Activated naive CD4-positive, alpha-beta T cell treated with anti-CD3 and anti-CD28 coated beads, Interleukin-2, amount 10 ng/mL, durations not matched to agents 7 days and 5 days (primary cell): ENCODE measurements at places on chromosomes 7 and 10.

GRCh38 chr10:69495666-69496065 lies 44.4 kb downstream of the TSPAN15 start:
- DNase-seq: no peak

GRCh38 chr10:54796881-54797280 lies 4.2 kb downstream of the PCDH15 start:
- no peak for DNase-seq

GRCh38 chr7:11524476-11525397 lies 307.3 kb downstream of the THSD7A start:
- DNase-seq: no peak

DNA sequence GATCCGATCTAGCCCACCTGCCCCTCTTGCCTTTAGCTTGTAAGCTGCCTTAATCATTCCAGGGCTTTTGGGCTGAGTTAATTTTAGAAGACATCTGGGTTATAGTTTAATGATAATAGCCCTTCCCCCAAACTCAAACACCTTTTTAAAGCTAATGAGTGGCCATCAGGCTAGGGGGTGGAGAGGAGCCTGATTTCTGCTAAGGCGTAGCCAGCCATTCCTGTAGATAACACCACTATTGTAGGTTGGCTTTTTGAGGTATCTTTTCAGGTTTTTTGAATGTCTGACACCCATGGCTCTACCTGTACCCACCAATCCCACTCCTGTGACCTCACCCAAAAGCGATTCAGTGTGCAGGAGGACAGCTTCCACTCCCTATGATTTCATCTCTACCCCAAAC lies 7.6 kb upstream of the SYPL1 start:
- no peak for DNase-seq

- DNase-seq: no peak
Measured at GRCh38 chr10:89301232-89301631, 614 bp upstream of the IFIT2 start.

GRCh38 chr7:104486931-104487330 lies 158.5 kb downstream of the LHFPL3 start:
- no peak for DNase-seq

DNA sequence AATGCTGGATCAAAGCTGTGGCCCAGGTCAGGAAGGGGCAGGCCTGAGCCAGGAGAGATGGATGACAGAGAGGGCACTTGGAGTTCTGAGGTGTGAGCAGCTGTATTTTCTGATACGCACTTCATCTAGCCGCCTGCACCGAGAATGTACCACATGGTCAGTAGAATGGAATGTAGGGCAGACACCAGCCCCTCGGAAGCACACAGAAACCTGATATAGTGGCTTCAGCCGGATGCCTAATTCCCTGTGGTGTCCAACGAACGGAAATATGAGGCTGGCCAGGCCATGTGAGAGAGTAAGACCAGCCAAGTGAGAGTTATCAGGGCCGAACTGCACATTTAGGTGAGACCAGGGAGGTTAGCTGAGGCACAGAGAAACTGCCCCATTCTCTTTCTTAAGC lies 46.7 kb upstream of the PLCE1 start:
- no peak for DNase-seq

DNA sequence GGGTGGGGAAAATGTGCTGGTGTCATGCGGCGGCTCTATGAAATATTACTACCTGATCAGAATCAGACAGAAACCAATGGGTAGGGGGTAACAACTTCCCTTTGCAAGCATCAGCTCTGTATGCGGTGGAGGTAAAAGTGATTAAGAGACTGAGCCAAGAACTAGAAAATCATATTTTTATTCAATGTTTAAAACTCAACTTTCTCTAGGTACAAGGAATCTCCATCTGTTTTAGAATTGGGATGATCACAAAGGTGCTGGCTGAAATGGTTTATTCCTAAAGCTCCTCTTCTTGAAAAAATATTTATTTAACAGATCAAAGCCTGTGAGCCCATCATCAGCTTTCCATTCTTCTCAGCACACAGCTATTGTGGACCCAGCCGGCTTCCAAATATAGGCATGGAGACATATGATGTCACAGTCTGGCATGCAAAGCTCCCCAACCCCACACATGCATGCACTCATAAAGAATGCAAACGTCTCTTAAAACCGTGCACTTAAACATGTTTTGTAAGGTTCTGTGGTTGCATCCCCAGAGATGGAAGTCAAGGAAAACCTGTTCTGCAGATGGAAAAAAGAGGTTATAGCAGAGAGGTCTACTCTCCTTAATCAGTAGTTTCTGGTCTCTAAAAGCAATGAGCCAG lies 126.0 kb downstream of the SKIDA1 start:
- no peak for DNase-seq

GRCh38 chr7:142668495-142668894 lies 80.8 kb upstream of the PRSS1 start:
- no peak for DNase-seq
